ENCODE measurements at places on chromosomes 2 and 18.
A peak's percentile ranks its signal among the peaks of the same experiment; 100 is the strongest.

GRCh38 chr18:24023185-24023814, 8.7 kb downstream of the TTC39C start:
- no peak for DNase-seq

DNA sequence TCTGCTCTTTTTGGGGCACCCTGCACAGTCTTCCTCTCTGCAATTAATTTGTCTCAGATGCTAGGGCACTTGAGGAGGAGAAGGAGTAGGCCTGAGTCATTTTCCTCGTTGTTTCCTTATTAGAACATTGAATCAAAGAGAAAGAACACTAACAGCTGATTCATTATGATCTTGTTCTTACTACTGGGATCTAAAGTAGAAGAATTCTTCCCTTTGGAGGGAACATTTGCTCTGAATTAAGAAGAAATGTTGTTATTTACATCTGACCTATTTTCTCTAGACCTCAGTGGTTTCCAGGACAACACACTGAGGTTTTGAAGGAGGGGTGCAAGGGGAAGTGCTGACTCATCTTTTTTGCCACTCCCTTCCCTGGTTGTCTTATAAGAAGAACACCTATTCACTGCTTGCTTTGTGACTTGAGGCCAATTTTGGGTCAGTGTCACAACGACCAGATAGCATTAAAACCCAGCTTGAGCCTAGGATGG, 24.3 kb upstream of the STAT1 start:
- DNase-seq, result no peak

- no peak for DNase-seq
Observed at GRCh38 chr2:13413989-13414388, 697.3 kb downstream of the TRIB2 start.

DNA sequence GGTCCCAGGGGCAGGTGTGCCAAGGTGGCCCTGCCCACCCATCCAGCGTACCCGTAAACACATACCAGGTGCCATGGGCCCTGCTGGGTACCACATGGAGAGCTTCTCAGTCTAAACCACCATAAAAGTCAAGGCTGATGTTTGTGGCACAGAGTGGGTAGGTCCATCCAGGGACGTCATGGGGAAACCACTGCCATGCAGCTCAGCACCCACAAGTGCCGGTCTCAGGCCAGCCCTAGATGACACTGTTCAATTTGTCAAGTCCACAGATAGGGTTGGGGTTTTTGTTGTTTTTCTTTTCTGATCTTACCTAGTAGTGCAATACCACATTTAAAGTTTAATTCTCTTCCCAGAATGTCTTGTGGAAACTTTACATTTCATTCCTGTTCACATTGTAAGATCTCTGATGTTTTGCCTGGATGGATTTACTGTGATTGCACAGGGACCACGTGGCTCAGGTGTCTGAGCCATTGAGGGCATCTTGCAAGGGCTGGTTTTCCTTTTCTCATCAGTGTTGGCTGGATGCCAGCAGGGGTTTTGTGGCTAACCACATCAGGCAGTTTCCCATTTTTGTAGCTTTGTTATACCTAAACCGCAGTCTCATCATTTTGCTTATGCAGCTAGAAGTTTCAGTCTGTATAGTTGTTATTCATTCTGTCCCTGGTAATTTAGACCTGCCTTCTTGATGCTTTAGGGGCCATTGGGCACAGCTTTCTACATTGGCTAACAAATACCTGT, 64.7 kb downstream of the STK25 start:
- DNase-seq, result peak; percentile 6

GRCh38 chr2:60948161-60948560, 66.8 kb downstream of the REL start:
- no peak for DNase-seq

GRCh38 chr2:153299809-153300208, 178.8 kb downstream of the RPRM start:
- no peak for DNase-seq

DNA sequence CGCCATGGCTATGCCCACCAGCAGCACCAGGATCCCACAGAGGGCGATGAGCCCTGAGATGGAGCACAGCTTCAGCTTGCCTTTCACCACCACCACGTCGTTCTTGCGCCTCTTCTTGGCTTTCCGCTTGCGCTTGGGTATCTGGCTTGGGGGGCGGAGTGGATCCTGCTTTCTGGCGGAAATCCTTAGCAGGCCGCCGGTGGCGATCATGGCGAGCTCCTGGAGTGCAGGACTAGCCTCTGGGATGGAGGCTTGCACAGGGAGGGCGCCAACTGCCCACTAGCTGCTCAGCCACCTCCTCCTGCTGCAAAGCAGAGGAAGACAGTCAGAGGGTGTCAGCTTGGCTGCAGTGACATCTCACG, 3.5 kb downstream of the TMEM200C start:
- DNase-seq, result no peak

GRCh38 chr2:104649866-104650265, 204.0 kb upstream of the POU3F3 start:
- DNase-seq, result no peak

DNA sequence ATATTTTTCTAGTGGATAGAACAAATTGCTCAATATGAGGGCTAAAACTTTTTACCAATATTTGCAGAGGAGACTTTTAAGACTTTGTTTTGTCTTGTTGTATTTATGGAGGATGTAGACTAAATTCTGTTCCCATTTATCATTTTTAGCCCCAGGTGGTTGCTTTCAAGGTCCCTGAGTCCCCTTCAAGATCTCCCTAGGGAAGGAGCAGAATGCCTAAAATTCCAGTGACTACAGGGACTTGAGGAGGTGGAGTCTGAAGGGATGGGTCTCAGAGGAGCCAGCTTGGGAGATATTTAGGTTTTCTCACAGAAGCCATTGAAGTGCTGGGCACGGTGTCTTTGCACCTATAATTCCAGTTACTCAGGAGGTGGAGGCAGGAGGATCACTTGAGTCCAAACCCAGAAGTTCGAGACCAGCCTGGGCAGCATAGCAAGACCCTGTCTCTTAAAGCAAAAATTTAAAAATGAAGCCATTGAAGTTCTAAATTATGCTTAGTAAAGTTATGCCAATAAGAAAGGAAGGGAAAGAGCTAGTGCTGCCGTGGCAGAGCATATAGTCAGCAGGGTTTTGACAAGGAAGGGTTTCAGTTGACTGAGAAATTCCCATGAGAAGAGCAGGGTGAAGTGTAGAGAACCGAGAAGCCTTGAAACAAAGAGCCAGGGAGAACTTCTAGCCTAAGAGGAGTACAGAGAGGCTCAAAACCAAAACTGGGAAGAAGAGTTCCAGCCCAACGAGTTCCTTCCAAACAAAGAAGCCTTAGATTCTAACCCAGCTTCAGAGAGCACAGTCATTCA, 43.4 kb downstream of the COMMD1 start:
- DNase-seq, result no peak

- no peak for DNase-seq
Observed at GRCh38 chr2:122168799-122169198, 413.3 kb downstream of the TSN start.

- no peak for DNase-seq
Observed at GRCh38 chr2:208025814-208026184, 472 bp upstream of the PLEKHM3 start.

DNA sequence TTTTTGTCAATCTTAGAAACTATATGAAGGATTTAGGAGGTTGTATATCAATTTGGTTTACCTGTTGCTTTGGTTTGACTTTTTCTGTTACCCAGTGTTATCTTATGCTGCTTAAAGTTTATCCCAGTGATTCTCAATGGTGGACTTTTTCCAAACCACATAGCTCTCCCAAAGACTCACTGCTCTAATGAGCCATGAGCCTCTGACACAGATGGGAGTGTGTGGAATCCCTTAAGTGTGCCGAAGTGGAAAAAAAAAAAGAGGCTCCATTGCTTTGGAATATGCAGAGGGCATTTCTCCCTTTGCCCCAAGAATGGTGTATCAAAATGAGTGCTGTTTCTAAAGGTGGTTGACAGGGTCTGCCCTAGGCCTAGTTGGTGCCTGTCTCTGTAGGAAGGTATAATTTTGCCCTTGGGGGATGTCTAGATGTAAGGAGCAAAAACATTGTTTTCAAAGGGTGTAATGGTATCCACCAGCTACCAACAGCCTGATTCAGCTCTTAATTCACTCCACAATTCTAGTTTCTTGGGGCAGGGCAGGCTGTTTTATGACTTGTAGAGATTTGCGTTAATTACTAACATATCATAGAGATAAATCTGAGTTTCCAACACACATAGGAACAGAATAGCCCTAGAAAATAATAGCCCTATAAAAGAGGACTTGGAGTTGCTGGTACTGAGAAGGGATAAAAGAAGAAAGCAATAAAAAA, 64.3 kb upstream of the CYP26B1 start:
- DNase-seq, result no peak

- peak; percentile 26 for DNase-seq
Observed at GRCh38 chr2:196534495-196534894, 105.0 kb upstream of the CCDC150 start.

GRCh38 chr18:67639872-67640271, 123.4 kb upstream of the DSEL start:
- DNase-seq, result no peak

GRCh38 chr2:237164474-237165042, 78.9 kb downstream of the COPS8 start:
- DNase-seq, result no peak

GRCh38 chr2:96521219-96521618, 15.3 kb upstream of the ARID5A start:
- no peak for DNase-seq

DNA sequence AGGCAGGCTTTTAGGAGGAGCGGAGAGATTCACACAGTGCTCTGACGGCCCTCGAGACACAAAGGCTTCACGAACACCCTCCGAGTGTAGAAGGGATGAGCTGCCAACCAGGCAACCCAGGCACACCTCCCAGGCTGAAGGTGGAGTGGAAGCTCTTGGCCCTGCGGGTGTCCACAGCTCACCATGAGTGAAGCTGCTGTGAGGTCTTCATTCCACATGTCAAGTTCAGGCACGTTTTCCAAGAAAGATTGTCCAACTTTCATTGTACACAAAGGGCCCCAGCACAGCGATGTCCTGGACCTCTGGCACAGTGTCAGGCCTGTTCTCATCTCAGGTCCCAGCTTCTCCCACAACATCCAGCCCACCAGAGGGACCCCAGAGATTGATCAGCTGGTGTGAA, 13.4 kb downstream of the PARD6G start:
- DNase-seq, result no peak

GRCh38 chr2:85605406-85606115, 3.1 kb upstream of the TMEM150A start:
- no peak for DNase-seq

GRCh38 chr2:237218756-237219155, 133.1 kb downstream of the COPS8 start:
- DNase-seq, result no peak

DNA sequence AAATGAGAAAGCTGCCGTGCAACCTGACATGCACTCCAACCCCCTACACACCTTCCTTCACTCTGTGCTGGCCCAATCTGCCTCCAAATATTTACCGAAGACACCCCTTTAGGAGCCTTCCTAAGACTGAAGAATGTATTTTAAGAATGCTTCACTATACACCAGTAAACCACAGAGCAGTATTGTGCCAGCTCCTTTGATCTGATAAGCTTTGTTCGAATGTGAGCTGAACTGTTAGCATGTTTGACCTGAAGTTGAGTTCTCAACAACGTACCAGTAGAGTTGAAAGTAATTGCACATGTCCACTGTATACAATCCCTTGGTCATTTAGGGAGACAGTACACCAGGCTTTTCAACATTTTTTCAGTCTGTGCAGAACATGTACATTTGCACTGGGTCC, 259.2 kb downstream of the TGIF1 start:
- DNase-seq, result no peak

DNA sequence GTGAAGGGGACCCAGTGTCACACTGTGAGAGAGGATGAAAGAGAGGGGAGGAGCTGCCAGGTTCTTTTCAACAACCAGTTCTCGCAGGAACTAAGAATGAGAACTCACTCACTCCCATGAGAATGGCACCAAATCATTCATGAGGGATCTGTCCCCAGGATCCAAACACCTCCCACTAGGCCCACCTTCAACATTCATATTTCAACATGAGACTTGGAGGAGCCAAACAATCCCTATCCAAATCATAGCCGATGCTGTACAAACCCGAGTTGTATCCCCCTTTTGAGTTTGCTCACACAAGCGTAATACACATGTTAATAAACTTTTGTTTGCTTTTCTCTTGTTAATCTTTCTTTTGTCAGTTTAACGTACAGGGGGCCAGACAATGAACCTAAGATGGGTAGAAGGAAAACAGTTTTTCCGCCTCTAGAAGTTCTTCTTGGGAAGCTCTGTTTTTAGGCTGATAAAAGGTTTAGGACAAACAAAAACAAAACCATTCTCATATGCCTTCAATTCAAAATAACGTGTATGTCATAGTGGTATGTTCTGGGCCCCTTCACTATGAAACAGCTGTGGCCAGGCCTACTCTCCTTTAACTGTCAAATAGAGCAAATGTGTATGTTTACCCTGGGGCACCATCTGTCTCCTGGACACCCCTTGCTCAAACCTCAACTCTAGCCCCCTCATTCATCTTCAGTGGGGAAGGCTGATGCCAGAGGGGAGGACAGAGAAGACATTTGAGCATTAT, 9.1 kb upstream of the TMEM37 start:
- no peak for DNase-seq

GRCh38 chr2:100018341-100019193, 123.8 kb downstream of the AFF3 start:
- DNase-seq, result no peak

- no peak for DNase-seq
Observed at GRCh38 chr2:101387151-101387834, at the start of gene CREG2. Gene CREG2, minus strand, starts transcription at chr2:101387503. Its CDS starts 46 bp downstream, at chr2:101387457.

GRCh38 chr2:18788592-18788991, 199.2 kb upstream of the NT5C1B start:
- DNase-seq, result no peak

DNA sequence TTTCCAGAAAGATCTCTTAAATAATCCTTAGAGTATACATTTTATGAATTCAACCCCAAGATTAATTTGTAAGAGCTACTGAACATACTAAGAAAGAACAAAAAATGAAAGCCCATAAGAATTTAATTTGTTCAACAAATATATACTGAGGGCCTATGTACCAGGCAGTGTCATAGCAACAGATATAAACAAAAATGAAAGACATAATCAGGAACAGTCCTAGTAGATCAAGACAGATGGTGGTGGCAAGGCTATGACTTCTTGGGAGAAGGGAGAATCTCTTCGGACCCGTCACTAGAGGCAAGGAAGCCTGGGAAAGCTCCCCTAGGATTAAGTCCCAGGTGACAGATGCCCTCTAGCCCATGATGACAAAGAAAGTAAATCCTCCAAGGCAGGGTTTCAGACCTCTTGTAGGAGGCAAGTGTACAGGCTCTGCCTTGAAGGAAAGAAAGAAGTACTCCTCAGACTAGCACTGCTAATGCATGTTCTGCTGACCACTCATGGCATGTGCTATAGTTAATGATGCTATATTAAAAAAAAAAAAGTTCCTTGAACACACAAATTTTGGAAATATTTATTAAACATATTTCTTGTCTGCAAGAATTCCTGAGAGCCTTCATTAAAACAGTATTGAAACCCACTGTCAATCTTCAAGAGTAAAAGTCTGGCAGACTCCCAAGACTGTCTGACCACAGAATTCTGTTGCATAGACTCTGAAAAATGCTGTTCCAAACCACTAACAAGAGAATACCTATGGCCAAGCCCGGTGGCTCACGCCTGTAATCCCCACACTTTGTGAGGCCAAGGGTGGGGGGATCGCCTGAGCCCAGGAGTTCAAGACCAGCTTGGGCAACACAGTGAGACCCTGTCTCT, 31.5 kb downstream of the NOL10 start:
- no peak for DNase-seq
